Peyer's patch (tissue), 4 donors: ENCODE measurements at places on chromosomes 11 and 22.

DNA sequence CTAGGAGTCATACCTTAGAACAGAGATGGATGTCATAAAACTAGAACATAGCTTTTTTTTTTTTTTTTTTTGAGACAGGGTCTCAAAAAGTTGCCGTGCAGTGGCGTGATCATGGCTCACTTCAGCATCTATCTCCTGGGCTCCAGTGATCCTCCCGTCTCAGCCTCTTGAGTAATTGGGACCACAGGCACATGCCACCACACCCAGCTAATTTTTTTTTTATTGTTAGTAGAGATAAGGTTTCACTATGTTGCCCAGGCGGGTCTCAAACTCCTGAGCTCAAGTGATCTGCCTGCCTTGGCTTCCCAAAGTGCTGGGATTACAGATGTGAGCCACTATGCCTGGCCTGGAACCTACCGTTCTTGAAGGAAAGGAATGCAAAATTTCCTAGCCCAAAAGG, 8.8 kb upstream of the CEP295 start:
- no peak for DNase-seq

DNA sequence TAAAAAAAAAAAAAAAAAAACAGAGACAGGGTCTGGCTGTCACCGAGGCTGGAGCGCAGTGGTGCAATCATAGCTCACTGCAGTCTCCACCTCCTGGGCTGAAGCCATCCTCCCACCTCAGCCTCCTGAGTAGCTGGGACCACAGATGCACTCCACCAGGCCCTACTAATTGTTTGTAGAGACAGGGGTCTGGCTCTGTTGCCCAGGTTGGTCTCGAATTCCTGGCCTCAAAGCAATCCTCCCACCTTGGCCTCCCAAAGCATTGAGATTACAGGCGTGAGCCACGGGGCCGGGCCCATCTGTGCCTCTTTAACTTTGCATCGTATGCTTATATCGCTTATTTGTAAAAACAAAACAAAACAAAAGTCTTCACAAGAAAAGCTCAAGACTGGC, 3.1 kb downstream of the CPT1A start:
- DNase-seq, result peak; percentile 31

GRCh38 chr11:8962841-8963240, 1.4 kb downstream of the TMEM9B start:
- no peak for DNase-seq

DNA sequence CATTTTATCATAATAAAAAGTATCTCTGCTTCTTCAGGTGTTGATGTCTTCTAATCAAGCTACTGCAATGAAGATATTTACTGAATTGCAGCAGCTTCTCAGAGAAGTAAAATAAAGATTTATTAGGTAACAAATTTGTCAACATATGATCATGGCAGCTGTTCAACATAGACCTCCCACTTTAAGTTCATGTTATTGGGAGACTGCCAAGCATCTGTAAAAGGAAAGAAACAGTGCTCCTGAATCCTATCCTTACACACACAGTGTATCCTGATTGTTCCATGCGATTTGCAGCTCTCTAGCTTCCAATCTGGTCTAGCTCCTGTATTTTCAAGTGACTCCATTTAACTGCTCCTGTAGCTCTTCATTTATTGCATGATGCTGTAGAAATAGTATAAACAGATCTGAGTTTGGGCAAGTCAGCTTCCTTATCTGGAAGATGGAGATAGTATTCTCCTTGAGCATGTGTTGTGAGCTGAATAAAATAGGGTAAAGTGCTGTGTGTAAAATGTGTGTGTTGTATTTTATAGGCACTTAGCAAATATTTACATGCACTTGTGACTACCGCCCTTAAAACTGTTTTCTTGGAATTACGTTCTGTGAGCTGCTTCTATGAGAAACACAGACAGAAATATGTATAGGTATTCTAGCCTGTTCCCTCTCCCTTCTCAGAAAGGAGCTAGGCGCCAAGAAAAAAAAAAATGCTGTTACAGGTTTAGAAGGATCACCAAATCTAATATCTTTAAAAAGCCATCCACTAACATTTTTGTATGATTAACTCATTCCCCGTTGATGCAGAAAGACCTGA, 290.6 kb downstream of the JRKL start:
- DNase-seq, result no peak

GRCh38 chr11:134390706-134391569, 21.1 kb downstream of the B3GAT1 start:
- DNase-seq, result no peak

- no peak for DNase-seq
These were observed 354 bp downstream of the POLR2L start for GRCh38 chr11:841981-842369.

GRCh38 chr22:40958299-40958698, 7.1 kb downstream of the RBX1 start:
- DNase-seq, result no peak

- DNase-seq, result no peak
These were observed 126.3 kb downstream of the FEZ1 start for GRCh38 chr11:125369808-125370207.

DNA sequence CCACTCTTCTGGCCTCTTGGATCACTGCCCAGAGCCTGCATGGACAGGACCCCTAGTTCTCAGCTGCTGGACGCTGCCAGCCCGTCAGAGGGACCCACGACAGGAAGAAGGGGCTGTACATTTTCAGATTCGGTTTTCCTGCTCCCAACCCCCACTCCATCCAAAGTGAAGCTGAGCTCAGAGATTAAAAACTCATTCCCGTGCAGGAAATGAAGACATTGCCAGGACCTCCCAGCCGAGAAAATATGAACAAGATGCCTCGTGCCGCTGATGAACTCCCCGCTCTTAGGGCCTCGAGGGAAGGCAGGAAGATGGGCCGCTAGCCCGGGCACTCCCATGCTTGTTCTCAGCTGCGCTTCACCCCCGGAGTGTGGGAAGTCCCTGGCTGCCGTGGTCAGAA, 36.1 kb downstream of the RPUSD4 start:
- DNase-seq, result no peak

GRCh38 chr22:26295563-26296126, 126.4 kb downstream of the SEZ6L start:
- no peak for DNase-seq

- DNase-seq, result peak; percentile 41
These were observed 4.2 kb upstream of the SCARF2 start for GRCh38 chr22:20441631-20442484.

GRCh38 chr11:44178381-44178780, 82.9 kb downstream of the EXT2 start:
- no peak for DNase-seq

- peak; percentile 92 for DNase-seq
These were observed at the start of gene SPI1 for GRCh38 chr11:47378010-47378835. SPI1 (minus strand) TSS chr11:47378547; CDS start chr11:47378353, 194 bp downstream.

DNA sequence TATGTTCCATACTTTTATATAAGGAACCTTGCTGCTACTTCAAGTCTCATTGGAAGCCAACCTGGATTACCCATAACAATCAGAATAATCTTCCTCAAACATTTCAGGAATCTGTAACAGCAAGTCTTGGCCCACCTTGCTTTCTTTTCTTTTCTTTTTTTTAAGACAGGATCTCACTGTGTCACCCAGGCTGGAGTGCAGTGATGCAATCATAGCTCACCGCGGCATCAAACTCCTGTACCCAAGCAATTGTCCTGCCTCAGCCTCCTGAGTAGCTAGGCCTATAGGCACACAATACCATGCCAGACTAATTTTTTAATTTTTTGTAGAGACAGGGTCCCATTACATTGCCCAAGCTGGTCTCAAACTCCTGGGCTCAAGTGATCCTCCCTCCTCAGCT, 29.3 kb upstream of the PRDM10 start:
- no peak for DNase-seq

- no peak for DNase-seq
These were observed 75.8 kb downstream of the MORC2 start for GRCh38 chr22:30892731-30893221.

DNA sequence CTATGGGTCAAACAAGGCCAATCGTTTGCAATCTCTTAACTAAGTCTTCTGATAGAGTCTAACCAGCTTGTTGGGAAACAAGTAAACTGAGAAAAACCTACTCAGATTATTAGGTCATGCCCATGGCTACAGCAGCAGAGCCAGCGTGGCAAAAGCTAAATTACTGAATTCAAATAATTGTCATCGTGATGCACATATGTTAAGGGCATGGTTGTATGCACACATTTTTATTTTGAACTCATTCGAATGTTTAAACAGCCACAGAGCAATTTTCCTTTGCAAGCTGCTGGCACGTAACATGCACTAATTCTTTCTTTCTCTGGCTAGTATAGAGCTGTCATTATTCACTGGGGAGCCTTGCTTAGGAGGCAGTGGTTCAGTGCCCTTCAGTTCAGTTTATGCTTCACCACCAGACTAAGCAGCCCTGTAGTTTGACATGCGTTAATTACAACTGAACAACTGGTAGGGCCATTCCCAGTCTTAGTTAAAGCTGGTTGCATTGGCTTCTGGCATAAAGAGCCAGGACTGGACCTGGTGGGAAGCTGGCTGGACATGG, 396.4 kb downstream of the METTL15 start:
- DNase-seq, result no peak

DNA sequence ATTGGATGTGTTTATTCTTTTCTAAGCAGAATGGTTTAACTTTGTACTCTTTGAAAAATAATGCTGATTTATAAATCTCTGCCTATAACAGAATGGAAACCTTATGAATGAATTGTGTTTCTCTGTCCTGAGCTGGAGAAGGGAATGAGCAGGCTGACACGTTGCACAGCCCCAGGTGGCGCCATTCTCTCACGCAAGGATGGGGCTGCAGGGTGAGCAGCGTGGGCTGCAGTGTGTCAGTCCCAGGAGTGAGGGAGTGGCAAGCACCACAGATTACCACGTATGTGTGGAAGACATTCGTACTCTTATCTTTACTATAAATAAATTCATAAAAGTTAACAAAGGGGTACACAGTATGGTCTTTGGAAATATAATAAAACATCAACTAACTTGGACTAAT, 33.4 kb downstream of the FDX1 start:
- no peak for DNase-seq

GRCh38 chr11:2694495-2694894, 5.3 kb downstream of the KCNQ1OT1 start:
- no peak for DNase-seq

DNA sequence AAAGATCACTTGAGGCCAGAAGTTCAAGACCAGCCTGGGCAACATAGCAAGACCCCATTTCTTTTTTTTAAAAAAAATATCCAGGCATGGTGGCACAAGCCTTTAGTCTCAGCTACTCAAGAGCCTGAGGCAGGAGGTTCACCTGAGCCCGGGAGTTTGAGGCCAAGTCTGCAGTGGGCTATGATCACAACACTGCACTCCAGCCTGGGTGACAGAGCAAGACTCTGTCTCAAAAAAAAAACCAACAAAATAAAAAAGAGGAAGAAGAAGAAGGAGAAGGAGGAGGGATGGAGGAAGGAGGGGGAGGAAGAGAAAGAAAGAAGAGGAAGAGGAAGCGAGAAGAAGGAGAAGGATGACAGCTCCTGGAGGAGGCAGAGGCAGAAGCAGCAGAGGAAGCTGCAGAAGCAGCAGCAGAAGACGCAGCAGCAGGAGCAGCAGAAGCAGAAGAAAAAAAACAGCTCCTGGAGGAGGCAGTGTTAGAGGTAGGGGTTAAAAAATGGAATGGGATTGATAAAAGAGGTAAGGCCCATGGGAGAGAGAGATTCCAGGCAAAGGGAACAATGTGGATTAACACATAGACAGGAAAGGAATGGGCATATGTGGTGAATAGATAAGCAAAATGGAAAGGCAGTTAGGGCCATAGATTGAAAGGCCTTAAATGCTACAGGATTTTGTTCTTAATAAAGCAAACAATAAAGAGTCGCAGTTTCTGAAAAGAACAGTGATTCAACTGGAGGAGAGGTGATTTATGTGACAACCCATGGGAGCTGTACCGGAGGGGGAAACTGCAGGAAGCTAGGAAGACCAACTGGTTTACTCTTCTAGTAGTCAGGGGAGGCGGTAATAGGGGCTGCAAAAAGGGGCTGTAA, 10.9 kb downstream of the PRCP start:
- no peak for DNase-seq

DNA sequence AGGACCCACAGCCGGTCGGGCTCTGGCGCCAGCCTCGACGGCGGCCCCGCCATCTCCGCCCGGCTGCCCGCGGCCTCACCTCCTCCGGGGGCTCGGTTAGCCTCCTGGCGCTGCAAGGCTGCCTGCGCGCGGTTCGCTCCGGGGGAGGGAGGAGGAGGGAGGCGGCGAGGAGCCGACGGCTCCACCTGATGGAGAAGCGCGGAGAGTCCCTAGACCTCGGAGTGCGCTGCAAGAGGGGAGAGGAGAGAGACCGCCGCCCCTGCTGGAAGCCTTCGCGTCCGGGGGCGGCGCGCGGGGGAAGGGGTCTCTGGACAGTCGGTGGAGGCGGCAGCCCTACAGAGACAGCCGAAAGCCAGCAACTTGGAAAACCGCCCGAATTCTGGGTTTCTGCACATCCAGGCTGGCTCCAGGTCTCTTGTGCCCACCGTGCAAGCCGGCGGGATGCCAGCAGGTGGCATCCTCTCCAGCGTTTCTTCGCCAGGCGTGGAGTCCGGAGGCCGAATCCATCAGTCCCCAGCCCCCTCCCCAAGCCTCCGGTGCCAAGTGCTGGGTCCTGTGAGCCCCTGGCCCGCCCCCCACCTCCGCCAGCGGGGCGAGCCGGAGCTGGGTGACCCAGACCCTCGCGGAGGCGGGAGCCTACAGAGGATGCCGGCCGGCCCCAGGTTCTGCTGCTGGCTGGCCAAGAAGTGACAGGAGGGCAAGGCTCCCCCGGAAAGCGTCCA, 2.9 kb upstream of the KIRREL3 start:
- peak; percentile 56 for DNase-seq

GRCh38 chr22:44548981-44549380, 50.9 kb upstream of the RTL6 start:
- no peak for DNase-seq

DNA sequence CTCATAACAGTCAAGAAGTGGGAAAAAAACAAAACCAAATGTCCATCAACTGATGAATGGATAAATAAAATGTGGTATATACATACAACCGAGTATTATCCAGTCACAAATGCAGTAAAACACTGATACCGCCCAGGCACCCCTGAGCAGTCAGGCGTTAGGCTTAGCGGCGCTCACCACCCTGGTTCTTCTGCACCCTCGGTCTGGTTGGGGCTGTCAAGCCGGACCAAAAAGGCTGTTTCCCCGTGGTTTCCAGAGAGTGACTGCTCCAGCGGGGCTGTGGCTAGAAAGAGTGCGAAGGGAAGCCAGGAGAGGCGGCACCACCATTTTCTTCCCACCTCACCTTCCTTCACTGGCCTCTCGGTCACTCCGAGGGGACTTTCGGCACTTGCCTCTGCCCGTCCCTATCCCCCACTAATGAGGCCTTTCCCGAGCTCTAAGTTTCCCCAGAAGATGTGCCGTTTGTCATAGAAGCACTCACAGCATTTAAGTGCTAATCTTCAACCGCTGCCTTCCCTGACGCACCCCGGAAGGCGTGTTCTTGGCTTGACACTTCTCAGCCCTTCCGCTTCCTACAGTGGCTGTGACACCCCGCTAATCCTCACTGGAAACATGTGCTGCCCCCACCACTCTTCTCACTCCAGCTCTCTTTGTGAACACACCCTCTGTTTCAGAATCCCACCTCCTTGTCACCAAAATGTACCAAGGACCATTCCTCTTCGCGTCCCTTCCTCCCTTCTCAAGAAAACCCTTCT, 42.4 kb downstream of the FCHSD2 start:
- DNase-seq, result no peak

DNA sequence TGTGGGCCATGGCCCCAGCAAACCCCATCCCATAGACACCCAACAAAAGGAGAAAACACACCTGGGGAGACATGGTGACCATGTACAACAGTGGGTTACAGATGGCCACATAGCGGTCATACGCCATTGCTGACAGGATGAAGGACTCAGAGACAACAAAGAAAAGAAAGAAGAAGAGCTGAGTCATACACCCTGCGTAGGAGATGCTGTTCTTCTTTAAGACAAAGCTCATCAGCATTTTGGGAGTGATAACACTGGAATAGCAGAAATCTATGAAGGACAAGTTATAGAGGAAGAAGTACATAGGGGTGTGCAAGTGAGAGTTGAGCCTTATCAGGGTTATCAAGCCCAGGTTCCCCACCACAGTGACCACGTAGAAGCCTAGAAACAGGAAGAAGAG, 4.9 kb downstream of the OR8B8 start:
- DNase-seq, result no peak
